ENCODE measurements at places on chromosomes 1 and 21.

- no peak for DNase-seq
Observed at GRCh38 chr1:211639475-211640300, 35.7 kb downstream of the NEK2 start.

- DNase-seq = no peak
Observed at GRCh38 chr21:30251781-30252180, 31.0 kb downstream of the KRTAP24-1 start.

DNA sequence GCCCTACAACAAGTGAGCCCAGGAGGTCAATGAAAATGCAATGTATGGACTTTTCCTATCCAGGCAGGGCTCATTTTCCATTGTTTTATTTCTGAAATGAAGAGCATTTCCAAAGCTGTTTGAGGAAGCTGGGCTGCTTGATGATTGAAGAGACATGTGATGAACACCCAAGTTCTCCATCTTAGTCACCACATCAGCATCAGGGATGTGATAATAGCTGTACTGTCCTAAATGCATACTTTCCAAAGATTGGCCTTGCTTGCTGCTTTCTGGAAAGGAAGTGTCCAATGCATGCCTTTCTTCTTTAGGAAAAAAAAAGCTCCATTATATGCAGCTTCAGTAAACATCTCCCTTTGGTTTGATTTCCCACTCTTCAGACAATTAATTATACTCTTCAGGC is 425.9 kb upstream of the RUNX1 start:
- no peak for DNase-seq

DNA sequence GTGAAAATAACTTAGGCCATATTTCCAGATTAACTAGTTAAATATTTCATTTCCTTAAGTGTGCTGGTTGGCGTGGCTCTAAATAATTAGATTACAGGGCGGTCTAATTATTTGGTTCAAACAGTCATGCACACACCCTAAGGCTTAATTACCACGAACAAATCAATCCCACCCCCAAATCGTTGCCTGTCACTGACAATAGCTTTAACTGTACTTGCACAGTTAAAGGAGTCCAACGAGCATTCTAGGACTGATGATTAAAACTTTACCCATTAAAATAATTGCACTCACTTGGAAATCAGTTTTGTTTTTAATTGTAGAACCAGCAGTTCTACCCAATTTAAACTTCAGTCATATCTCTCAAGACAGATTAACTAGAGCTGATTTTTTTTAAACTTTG is 1.5 kb upstream of the POU2F1 start:
- DNase-seq = no peak

GRCh38 chr1:234330843-234331215 is 42.4 kb upstream of the COA6 start:
- no peak for DNase-seq
